Spinal cord (tissue), 10 donors: ENCODE measurements at places on chromosomes 11 and 22. TPM values are rescaled to one million over a fixed set of nuclear protein-coding genes. Genes with fewer than 3 reads are reported as not detected.

DNA sequence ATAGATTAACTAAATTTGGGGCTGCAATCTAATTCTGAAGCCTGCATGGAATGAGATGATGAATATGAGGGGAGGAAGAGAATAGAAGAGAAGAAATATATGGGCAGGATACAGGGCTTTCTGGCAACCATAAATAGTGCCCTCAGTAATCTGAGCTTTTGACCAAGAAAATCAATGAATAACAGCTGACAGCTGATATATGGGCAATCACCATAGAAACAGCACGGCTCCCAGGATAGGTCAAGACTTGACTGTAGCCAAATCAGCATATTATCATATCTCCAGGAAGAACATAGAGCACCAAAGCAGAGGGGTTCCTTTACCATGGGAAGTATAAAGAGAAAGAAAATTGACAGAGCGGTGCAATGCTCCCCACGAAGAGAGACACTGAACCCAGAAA, 643.8 kb upstream of the TENM4 start:
- H3K4me1 ChIP-seq: no peaks in the 10 kb centered on the region
- H3K27ac ChIP-seq: no peak overlapping the region
- H3K27me3 ChIP-seq: no peaks in the 10 kb centered on the region
- no peak for DNase-seq
- no peak overlapping the region for H3K4me3 ChIP-seq
- no peaks in the 10 kb centered on the region for H3K36me3 ChIP-seq

The C11orf87 gene
- total RNA-seq: 5.1 TPM

DNA sequence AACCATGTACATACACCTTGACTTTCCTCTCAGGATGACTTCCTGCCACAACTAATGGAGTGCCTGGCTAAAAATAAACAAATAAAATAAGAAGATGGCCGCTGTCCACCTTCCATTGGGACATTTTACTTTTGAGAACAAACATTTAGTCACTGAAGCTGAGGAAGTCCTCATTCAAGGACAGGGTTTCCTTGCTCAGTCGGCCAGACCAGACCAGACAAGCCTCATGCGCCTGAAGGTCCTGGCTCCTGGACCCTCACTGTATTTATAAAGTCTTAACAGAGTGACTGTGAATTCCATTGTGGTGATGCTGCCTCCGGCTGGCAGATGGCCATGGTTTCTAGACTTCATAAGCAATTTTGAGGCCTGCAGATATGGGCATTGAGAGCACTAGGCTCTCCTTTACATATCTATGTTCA, 114.5 kb downstream of the MAML2 start:
- peak overlapping the region; percentile 75 for H3K27ac ChIP-seq
- no peaks in the 10 kb centered on the region for H3K36me3 ChIP-seq
- no peaks in the 10 kb centered on the region for H3K27me3 ChIP-seq
- DNase-seq: no peak
- H3K4me1 ChIP-seq: peaks cover 6% of the 10 kb centered on the region
- no peak overlapping the region for H3K4me3 ChIP-seq

- DNase-seq: no peak
- no peak overlapping the region for H3K4me3 ChIP-seq
- H3K4me1 ChIP-seq: peaks cover 11% of the 10 kb centered on the region
Observed at GRCh38 chr22:19824926-19825339, 29.7 kb downstream of the GNB1L start.

GRCh38 chr22:28450109-28450508, 229.5 kb downstream of the TTC28 start:
- no peaks in the 10 kb centered on the region for H3K4me1 ChIP-seq
- H3K4me3 ChIP-seq: no peak overlapping the region
- H3K36me3 ChIP-seq: no peaks in the 10 kb centered on the region
- no peak for DNase-seq
- no peak overlapping the region for H3K27ac ChIP-seq
- H3K27me3 ChIP-seq: no peaks in the 10 kb centered on the region

- H3K4me3 ChIP-seq: no peak overlapping the region
- no peak for DNase-seq
- no peaks in the 10 kb centered on the region for H3K27me3 ChIP-seq
Observed at GRCh38 chr11:22430141-22430541, 92.0 kb downstream of the SLC17A6 start.

The SYT13 gene
- total RNA-seq: 21.5 TPM

The ESAM gene
- total RNA-seq: 9.5 TPM

The NARS2 gene
- 27.6 TPM for total RNA-seq

The EXPH5 gene
- total RNA-seq: 8.2 TPM

The PRR33 gene
- not detected for total RNA-seq

GRCh38 chr11:12556788-12557384, 117.3 kb upstream of the TEAD1 start:
- H3K36me3 ChIP-seq: no peaks in the 10 kb centered on the region
- H3K27me3 ChIP-seq: no peaks in the 10 kb centered on the region
- DNase-seq: peak; percentile 88
- peak overlapping the region; percentile 64 for H3K27ac ChIP-seq
- peaks cover 4% of the 10 kb centered on the region for H3K4me1 ChIP-seq
- H3K4me3 ChIP-seq: no peak overlapping the region

The PGM2L1 gene
- 20.2 TPM for total RNA-seq

DNA sequence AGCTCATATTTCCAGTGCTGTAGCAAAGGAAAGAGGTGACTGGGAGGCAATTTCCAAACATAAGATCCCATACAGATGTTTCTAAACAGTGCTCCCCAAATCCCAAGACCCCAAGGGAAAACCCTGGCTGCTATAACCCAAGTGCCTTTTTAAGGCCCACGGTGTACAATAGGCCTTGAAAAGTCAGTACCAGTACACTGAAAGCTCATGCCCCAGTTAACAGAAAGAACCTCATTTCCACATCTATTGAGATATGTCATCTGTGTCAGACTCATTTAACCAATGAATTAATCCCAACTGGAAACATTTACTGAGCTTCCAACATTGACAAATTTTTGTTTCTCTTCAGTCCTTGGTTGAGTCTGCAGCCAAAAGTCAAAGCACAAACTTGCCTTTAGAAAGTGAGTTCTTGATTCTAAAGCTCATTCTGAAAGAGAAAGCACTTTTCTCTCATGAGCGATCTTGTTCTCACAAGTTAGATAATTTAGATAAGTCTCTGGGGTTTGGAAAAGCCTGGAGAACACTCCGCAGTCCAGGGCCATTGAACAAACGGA, 239.8 kb upstream of the ARHGAP20 start:
- no peak overlapping the region for H3K27ac ChIP-seq
- no peak overlapping the region for H3K4me3 ChIP-seq
- peaks cover 6% of the 10 kb centered on the region for H3K4me1 ChIP-seq
- no peaks in the 10 kb centered on the region for H3K27me3 ChIP-seq
- no peak for DNase-seq

The OR2D2 gene
- 0.40 TPM for total RNA-seq

GRCh38 chr22:20748731-20749428, 25.0 kb upstream of the SERPIND1 start:
- H3K4me1 ChIP-seq: peaks cover 20% of the 10 kb centered on the region
- H3K4me3 ChIP-seq: no peak overlapping the region
- no peaks in the 10 kb centered on the region for H3K27me3 ChIP-seq

The SPDYC gene
- not detected for total RNA-seq

GRCh38 chr11:94568717-94569116, 1.5 kb downstream of the PIWIL4 start:
- H3K27ac ChIP-seq: no peak overlapping the region
- H3K4me3 ChIP-seq: no peak overlapping the region
- no peaks in the 10 kb centered on the region for H3K4me1 ChIP-seq
- DNase-seq: no peak

- H3K4me1 ChIP-seq: peaks cover 18% of the 10 kb centered on the region
- no peaks in the 10 kb centered on the region for H3K27me3 ChIP-seq
- no peak overlapping the region for H3K4me3 ChIP-seq
- no peaks in the 10 kb centered on the region for H3K36me3 ChIP-seq
- DNase-seq: peak; percentile 7
- H3K27ac ChIP-seq: no peak overlapping the region
Observed at GRCh38 chr11:45607995-45608394, 57.4 kb downstream of the CHST1 start.

DNA sequence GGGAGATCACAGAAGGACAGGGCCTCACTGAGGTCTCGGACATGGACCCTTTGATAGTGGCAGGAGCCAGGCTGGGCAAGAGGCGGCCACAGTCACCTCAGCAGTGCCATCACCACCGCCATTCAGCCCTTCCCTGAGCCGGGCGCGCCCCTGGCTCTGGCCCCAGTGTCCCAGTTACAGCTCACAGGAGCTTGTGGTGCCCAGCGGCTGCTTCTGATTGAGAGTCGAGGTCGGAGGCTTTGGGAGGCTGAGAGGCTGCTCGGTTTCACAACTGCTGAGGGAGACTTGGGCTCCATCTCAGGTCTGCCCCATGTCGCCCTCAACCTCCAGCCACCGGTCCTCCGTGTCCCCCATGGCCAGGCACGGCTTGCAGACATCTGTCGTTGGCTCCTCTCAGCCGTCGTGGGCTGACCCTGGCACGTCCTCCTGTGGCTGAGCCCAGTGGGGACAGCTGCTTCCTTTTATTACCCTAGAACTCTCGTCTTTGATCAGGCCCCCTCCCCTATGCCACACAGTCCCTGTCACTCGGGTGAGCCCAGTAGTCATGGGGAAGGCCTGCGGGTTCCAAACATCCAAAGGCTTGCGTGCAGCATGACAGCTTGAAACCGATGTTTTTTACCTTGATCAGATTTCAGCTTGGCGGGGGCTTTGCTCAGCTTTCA, 28.4 kb upstream of the PPP6R3 start:
- no peak overlapping the region for H3K4me3 ChIP-seq
- no peak overlapping the region for H3K27ac ChIP-seq
- DNase-seq: no peak
- peaks cover 13% of the 10 kb centered on the region for H3K4me1 ChIP-seq
- H3K36me3 ChIP-seq: peaks cover 82% of the 10 kb centered on the region

- no peaks in the 10 kb centered on the region for H3K4me1 ChIP-seq
- H3K36me3 ChIP-seq: peaks cover 30% of the 10 kb centered on the region
- no peak overlapping the region for H3K4me3 ChIP-seq
Observed at GRCh38 chr11:111745719-111746504, 20.3 kb downstream of the PPP2R1B start.
